ENCODE measurements at places on chromosomes 1 and 21.

DNA sequence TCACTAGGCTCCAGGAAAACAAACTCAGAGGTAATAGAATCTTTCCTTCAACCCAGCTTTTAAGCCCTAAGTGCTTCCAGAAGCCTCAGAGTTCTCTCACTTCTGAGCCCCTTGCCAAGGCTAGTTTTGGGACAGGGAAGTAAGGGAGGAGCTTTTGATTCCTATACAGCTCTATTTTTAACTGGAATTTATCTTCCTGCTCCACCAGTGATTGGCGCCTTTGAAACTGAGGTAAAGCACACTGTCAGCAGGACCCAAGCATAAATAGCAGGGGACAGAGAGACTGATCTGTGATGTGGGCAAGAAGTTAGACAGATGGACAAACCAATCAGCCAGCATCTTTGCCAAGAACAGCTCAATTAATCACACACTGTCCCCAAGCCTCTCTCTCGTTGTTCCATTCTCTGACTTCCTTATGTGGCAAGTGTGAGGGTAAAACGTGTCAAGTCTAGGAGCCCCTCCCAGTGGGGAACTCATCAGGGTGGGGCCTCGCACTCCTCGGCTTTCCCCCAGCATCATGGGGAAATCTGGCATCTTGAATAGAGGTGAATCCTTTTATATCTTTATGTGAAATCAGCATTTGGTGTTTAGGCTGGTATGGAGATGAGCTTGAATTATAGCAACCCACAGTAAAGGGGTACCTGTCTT is 40.2 kb upstream of the MPZL1 start:
- DNase-seq: no peak

GRCh38 chr1:204265665-204266064 is 51.9 kb upstream of the GOLT1A start:
- no peak for DNase-seq

GRCh38 chr1:225567789-225568188 is 85.1 kb downstream of the ENAH start:
- DNase-seq: no peak

- DNase-seq: peak; percentile 57
These were observed 19.0 kb downstream of the THEMIS2 start for GRCh38 chr1:27891196-27891889.

DNA sequence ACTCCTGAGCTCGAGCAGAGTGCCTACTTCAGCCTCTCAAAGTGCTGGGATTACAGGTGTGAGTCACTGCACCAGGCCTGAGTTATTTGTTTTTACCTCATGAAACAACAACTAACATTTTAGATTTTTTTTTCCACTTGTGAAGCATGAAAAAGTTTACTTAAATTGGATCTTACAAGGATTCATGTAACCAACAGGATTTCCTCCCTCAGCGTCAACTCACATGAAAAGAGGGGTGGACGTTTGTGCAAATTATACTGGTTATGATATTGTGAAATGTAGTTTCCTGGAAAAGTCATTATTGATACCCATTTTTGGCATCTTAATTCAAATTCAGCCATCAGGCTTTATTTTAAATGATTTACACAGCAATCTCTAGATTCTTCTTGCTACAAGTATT is 6.5 kb downstream of the CNST start:
- DNase-seq: no peak

GRCh38 chr1:56758135-56758534 is 61.1 kb downstream of the FYB2 start:
- DNase-seq: no peak

DNA sequence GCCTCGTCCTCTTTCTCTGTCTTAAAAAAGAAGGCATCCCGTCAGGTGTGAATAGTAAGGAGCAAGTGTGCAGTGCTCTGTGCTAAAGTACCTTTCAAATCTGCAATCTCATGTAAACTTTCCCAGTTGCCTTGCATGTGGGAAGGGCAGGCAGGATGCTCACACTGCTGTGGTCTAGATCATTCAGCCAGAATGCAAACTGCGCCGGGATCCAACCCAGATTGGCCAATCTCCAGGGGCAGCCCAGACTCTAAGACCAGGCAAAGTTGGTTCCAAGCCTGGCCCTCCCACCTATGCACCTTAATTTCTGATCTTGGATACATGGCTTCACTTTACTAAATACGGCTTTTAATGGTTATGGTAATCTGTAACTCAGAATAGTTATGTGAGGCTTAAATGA is 3.2 kb upstream of the MAP1LC3C start:
- DNase-seq: no peak

DNA sequence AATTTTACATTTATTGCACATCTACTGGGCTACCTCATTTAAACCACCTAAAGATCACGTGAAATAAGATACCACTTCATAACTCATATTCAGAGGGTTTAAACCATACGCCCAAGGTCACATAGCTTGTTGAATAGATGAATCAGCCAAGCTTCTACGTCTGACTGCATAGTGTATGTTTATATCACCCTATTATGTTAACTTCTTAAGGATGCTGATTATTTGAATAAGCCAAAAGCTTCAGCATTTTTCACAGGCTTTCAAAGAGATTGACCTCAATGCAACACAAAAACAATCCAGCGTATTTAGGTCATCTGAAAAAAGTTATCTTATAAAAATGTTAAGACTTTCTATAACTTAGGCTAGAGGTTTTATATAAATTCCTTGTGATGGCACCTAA is 373.8 kb downstream of the TGFB2 start:
- DNase-seq: no peak

GRCh38 chr1:109259674-109260557 is 10.6 kb downstream of the CELSR2 start:
- no peak for DNase-seq

DNA sequence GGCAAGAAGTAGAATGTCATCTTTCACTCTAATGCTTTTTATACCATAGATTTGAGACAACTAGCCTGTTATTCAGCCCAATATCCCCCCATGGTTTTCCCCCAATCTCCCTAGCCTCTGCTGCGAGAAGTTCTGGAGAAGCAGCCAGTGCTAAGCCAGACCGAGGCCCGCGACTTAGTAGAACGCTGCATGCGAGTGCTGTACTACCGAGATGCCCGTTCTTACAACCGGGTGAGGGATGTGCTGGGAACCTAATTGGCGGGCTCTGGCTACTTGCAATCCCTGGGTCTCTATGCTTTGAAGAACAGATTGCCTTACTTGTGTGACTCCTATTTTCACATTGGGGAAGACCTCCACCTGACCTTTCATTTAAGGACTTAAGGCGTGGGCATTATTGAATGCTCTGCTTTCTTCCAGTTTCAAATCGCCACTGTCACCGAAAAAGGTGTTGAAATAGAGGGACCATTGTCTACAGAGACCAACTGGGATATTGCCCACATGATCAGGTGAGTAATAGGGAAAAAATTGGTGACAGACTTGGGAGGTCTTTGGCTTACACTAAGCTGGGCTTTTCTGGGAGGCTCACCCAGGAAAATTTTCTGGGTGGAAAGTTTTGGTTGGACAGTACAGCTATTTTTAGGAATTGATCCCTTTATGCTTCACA is 1.9 kb downstream of the PSMB4 start:
- no peak for DNase-seq

DNA sequence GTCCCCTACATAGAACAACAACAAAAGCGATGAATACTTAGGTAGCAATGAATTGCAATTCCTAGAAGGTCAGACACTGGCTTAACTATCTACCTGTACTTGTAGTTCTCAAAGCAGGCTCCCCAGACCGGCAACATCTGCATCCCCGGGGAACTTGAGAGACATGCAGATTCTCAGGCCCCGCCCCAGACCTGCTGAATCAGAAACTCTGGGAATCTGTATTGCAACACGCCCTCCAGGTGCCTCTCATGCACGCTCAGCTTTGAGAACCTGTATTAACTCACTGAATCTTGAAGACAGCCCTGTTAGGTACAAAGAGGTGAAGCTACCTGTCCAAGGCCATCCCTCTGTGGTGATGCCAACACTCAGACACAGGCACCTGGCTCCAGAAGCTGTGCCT is 128.1 kb downstream of the KAZN start:
- DNase-seq: no peak

- no peak for DNase-seq
These were observed 932 bp downstream of the RPF1 start for GRCh38 chr1:84479998-84480397.

GRCh38 chr1:173002891-173003838 is 47.6 kb downstream of the TNFSF18 start:
- DNase-seq: no peak

GRCh38 chr1:200128944-200129879 is 101.7 kb downstream of the NR5A2 start:
- DNase-seq: no peak

DNA sequence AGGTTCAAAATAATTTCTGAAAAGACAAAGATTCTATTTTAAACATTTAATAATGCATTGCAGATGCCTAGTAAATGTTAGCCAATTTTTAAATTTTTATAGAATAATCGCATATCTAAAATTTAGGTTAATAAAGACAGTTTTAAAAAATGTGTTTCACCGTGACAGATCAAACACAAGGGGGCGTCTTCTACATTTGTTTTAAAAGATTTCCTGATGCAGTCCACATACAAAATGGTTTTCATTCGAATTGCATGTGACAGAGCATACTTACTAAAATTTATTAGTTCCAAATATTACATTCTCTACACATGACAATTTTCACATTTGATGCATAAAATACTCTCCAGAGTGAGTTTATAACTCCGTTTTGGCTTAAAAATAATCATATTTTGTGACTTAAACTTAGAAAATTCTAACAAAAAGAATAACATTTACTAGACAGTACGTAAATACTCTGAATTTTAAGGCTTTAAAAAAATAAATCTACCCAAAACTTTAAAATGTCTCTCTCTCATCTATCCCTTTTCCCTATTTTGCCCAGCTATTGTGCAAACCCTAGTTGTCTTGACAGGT is 75.5 kb downstream of the ADAMTS1 start:
- DNase-seq: peak; percentile 39

DNA sequence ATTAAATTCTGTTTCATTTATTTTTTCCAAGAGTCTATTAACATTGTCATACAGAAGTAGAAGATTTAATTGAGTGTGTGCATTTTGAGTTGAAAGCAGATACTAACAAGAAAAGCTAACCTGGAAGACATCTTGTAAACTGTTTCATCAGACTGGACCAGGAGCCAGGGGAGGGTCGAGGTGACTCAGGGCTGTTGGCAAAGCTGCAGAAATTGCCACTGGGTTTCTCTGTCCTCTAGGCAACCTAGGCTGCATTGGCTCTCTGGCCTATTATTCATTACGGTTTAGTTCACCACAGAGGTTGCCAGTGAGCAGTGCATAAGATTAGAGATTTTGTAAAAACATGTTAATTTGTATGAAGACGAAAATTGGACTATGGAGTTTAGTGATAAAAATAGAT is 27.5 kb downstream of the ERG start:
- no peak for DNase-seq

GRCh38 chr1:84912726-84913554 is 19.9 kb upstream of the LPAR3 start:
- DNase-seq: no peak

- DNase-seq: no peak
These were observed 1.6 kb downstream of the SLC44A3 start for GRCh38 chr1:94821636-94822305.

DNA sequence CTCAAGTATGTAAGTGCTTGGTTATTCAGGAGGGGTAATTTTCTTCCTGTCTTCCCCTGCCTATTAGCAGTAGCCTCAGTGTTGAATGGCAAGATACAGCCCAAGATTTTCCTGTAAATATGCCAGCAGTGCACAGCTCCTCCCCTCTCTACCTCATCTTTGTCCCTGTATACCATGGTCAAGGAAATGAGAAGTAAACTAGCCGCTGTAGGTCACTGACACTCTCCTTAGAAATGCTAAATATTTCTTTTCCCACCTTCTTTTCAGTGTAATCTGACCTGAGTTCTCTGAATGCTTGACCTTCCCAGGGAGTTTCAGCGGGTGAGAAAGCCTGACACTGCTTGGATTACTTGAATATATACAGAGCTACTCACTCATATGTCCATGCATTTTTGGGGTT is 84.1 kb upstream of the ZNF326 start:
- DNase-seq: no peak

DNA sequence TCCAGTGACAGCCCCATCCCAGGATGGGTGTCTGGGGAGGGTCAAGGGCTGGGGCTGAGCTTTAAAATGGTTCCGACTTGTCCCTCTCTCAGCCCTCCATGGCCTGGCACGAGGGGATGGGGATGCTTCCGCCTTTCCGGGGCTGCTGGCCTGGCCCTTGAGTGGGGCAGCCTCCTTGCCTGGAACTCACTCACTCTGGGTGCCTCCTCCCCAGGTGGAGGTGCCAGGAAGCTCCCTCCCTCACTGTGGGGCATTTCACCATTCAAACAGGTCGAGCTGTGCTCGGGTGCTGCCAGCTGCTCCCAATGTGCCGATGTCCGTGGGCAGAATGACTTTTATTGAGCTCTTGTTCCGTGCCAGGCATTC is 24.2 kb downstream of the PCSK9 start:
- DNase-seq: no peak

DNA sequence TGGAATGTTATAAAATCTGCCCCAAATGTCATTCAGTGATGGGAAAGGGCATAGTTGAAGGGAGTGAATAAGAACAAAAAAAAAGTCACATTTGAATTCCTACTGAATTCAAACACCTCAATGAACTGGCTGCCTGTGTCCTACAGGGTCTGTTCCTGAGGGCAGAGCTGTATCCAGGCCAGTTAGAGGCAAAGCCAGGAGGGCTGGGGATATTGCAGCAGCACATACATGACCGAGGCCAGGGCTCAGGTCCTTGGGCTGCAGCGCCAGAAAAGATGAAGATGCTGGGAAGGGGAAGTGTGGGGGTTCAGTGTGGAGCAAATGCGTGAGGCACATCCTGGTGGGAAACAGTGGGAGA is 449.2 kb downstream of the SIPA1L2 start:
- no peak for DNase-seq

GRCh38 chr21:32184485-32184884 is 94.4 kb downstream of the MIS18A start:
- no peak for DNase-seq

DNA sequence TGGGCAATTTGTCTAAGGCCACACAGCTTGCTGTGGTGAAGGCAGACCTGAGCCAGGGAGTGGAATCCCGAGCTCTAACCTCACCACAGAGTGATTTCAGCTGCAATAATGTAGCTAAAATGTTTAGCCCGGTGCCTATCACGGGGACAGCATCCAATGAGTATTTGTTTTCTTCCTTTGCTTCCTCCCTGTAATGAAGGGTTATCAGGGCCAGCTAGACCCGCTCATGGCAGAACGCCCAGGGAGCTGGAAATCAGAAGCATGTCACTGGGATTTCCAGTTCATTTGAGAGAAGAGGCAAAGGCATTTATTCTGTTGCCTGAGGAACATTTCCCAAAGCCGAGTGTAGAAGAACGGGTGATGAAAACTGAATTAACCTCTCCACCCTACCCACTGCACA is 183.1 kb downstream of the ZSCAN20 start:
- DNase-seq: no peak

- no peak for DNase-seq
These were observed 1.4 kb downstream of the TIPRL start for GRCh38 chr1:168180148-168180524.

GRCh38 chr1:161200992-161201835 is 953 bp upstream of the NDUFS2 start:
- no peak for DNase-seq
